ENCODE measurements at places on chromosomes 11 and 22. TPM values are rescaled to one million over a fixed set of nuclear protein-coding genes. Genes with fewer than 3 reads are reported as not detected.

The APOA5 gene
- not detected for total RNA-seq

The OR5A1 gene
- under 0.01 TPM for total RNA-seq

The TRPM5 gene
- total RNA-seq, result 0.10 TPM

The MEN1 gene
- total RNA-seq, result 4.0 TPM

The CHRDL2 gene
- not detected for total RNA-seq

The KLHL22 gene
- total RNA-seq, result 23.6 TPM

The NCR3LG1 gene
- total RNA-seq, result 5.1 TPM
